ENCODE measurements at places on chromosomes 13 and 19.

- DNase-seq: no peak
These were observed 545.2 kb upstream of the PCDH9 start for GRCh38 chr13:67775359-67775758.

DNA sequence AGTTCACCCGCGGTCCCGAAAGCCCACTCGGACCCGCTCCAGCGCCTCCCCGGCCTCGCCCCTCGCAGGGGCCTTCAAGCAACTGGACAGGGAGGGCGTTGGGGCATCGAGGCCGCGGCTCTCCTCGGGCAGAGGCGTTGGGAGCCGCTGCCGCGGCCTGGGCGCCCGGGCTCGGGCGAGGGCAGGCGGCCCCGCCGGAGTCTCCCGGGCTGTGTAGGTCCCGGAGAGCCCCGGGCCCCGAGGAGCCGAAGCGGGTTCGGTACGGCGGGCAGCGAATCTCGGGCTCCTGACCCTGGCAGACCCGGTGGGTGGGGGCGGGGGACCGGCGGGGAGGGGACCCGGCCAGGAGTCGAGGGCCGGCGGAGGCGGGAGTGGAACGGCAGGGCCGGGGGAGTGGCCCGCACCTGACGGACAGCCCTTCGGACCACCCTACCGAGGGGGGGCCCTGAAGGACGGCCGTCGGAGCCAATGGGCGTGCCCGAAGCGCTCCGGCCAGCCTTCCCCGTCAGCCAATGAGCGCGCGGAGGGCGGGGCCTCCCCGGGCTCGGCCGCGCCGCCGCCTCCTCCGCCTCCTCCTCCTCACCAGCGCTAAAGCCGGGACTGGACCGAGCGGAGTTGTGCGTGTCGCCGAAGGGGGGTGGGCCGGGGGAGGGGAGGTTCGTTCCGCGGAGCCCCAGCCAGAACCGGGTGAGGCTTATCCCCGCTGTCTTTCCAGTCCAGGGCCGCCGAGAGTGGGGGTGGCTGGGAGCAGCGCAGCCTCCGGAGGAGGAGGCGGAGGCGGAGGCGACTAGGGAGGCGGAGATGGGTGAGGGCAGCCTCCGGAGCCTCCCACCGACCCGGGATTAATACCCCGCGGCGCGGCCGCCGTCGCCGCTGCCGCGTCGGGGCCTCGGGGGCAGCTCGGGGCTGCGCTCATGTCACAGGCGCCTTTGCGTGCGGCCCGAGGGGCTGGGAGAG lies at the start of gene ZMYM2:
ZMYM2 (plus strand) TSS at position 573 of the 957 bp plus-strand sequence. CDS start 34,346 bp downstream, outside the sequence.
- peak; percentile 67 for DNase-seq

DNA sequence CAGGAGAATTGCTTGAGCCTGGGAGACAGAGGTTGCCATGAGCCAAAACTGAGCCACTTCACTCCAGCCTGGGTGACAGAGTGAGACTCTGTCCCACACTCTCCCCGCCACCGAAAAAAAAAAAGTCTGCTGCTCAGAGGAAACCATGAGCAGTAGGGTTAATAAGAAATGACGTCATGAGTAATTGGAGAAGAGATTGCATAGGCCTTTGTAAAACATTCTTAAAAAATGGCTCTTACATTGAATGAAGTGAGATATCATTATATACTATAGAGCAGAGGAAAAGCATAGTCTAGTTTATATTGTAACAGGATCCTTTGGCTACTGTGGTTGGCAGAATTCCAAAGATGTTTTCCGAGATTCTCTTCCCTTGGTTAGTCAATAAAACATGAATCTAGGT lies 228.2 kb downstream of the PCDH20 start:
- no peak for DNase-seq

- DNase-seq: no peak
These were observed 24.4 kb upstream of the MYCBP2 start for GRCh38 chr13:77351315-77351714.

GRCh38 chr19:44725251-44725650 lies 23.3 kb upstream of the BCL3 start:
- DNase-seq: no peak

GRCh38 chr13:44938854-44939253 lies 50.4 kb downstream of the NUFIP1 start:
- no peak for DNase-seq

- DNase-seq: no peak
These were observed 489.6 kb upstream of the KLF12 start for GRCh38 chr13:74623761-74624160.

DNA sequence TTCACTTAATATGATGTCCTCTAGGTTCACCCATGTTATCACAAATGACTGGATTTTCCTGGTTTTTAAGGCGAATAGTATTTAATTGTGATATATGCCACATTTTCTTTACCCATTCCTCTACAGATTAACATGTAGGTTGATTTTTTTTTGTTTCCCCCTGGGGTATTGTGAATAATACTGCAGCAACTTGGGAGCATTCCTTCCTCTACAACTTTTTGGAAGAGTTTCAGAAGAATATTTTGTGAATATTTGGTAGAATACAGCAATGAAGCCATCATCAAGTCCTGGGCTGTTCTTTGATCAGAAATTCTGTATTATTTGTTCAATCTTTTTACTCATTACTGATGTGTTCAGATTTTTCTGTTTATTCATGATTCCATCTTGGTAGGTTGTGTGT lies 5.6 kb upstream of the ZNF331 start:
- no peak for DNase-seq

GRCh38 chr19:4391701-4392483 lies 8.5 kb downstream of the SH3GL1 start:
- DNase-seq: no peak

GRCh38 chr19:15280048-15280725 lies 47.9 kb upstream of the EPHX3 start:
- DNase-seq: no peak

DNA sequence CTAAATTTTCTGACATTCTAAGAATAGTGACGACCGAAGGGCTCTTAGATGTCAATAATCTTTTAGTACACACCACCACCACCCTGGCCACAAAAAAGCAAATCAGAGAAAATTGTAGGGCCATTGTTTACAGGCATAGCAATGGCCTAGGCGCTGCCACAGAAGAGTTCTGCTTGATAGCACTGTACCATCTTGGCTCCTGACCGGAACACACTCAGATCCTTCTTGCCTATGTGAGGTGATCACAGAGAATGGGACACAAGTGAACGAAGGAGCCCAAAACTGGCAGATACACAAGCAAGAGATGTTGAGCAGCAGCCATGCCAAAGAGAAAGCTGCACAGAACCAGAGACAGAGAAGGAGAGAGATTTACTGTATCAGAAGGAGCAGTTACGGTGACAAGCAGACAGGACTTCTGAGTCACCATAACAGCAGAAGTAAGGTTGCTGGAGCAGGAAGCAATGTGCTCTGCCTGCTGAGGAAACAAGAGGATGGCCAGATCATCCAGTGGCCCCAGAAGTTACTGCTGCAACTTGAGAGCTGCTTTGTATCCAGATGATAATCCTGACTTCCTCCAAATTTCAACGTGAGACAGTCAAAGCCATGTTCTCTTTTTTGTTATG lies 105.2 kb downstream of the SLITRK6 start:
- no peak for DNase-seq

GRCh38 chr13:95957331-95957730 lies 95.9 kb downstream of the UGGT2 start:
- no peak for DNase-seq

DNA sequence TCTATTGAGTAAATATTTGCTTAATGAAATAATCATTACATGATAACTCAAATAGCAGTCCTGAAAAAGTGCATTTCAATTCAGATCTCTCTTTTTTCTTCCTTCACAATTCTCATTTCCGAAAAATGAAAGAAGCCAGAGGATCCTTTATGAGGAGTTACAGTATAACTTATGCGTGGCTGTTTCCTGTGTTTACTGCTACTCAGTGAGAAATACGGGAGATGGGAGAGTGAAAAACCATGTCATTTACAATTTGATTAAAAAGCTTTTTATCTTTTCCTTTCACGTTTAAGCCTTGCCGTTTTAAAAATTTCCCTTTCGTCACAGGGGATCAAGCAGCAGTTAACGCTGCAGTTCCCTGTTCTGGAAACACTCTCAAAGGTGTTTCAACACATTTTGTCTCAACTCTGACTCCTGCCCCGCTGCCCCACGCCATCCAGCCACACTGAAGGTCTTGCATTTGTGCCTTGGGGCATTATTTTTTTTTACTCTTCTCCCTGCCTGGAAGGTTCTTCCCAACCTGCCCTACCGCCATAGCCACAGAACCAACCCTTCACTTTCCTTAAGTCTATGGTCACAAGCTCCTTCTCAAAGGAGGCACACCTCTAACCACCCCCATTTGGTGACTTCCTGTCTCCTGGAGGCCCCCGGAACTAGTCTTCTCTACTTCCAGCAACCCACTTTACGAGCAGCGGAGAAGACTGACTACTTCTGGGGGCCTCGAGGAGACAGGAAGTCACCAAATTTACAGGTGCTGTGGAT lies 17.0 kb downstream of the KL start:
- DNase-seq: no peak

DNA sequence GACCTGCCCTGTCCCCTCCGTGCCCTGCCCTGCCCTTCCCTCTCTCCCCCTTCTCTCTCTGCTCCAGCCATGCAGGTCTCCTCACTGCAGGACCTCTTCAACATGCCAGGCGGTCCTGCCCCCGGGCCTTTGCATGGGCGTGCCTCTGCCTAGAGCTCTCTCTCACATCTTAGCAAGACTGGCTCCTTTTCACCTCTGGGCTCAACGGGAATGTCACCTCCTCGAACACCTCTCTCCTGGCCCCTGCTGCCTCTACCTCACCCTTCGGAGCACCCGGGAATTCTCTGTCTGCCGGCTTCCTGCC lies 5.6 kb downstream of the MFSD12 start:
- no peak for DNase-seq

- no peak for DNase-seq
These were observed 11.6 kb downstream of the TMPRSS9 start for GRCh38 chr19:2371656-2372055.

GRCh38 chr13:108305655-108306054 lies 36.1 kb downstream of the TNFSF13B start:
- DNase-seq: no peak

- peak; percentile 14 for DNase-seq
These were observed 1.8 kb upstream of the NCCRP1 start for GRCh38 chr19:39194832-39195542.

GRCh38 chr19:21693399-21693798 lies 74.0 kb downstream of the ZNF100 start:
- DNase-seq: no peak

DNA sequence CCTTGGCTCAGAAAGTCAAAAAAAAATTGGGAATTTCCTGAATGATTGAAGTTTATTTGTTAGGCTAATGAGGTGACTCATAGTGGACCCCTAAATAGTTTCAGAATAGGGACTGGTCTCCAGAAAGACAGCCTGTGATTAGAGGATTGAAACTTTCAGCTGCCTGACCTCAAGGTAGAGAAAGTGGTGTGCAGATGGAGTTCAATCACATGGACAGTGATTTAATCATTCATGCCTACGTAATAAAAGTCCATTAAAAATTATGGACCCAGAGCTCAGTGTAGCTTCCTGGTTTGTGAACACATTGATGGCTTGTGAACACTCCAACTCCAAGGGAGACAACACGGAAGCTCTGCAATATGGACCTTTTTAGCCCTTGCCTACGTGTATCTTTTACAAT lies 533.2 kb upstream of the PCDH9 start:
- no peak for DNase-seq

- DNase-seq: no peak
These were observed 139.9 kb downstream of the ZAR1L start for GRCh38 chr13:32175307-32175706.

Measured in DMS79 (cell line).